ENCODE measurements at places on chromosomes 12 and 14.
A peak's percentile ranks its signal among the peaks of the same experiment; 100 is the strongest.

DNA sequence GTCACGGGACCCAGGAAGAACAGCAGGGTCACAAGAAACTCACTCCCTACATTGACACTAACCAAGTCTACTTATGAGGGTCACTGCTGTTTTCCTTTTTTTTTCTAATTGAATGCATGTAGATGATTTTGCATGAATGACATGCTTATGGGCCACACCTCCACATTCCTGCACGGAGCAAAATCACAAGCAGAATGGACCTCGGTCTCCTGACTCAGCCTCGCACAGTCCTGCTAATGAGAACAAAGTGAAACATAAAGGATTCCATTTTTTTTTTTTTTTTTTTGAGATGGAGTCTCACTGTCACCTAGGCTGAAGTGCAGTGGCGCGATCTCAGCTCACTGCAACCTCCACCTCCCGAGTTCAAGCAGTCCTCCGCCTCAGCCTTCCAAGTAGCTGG lies 12.3 kb downstream of the SCARB1 start:
- no peak for DNase-seq

GRCh38 chr14:22484632-22485031 lies 104.4 kb downstream of the DAD1 start:
- DNase-seq: no peak

DNA sequence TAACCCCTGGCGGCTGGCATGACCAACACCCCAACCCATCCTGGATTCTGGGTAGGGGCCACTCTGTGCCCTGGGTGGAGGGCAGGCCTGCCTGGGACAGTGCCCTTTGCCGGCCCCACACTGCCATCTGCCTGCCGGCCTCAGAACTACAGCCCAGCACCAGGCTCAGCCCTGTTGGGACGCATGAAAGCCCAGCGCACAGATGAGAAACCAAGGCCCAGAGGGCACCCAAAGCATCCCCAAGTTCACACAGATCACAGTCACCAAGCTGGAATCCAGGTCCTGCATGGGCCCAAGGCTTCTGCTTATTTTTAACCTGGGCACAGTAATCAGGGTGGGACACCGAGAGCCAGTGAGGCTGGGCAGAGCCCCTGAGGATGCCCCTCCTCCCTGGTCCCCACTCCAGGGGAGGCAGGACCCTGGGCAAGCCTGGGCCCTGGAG lies 26.2 kb downstream of the RFLNA start:
- peak; percentile 39 for DNase-seq

DNA sequence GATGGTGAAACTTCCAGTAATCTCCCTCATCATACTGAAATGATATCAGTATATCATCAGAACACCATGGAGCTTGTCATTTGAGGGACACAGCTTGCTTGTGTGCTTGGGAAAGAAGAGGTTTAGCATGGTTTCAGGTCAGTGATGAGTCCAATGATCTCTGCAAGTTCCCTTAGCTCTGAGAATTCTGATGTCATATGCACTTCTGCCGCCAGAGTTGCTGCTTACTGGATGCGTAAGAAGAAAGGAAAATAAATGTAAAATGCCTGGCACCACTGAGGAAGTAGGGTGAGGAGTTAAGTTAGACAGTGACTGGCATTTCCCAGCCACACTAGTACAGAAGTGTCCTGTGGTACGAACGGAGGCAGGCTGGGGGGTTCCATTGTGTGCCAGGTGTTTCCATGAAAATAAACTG lies 22.6 kb downstream of the PRKCH start:
- no peak for DNase-seq

All from CD4-positive, CD25-positive, alpha-beta regulatory T cell (primary cell).